Jurkat, Clone E6-1 (cell line): ENCODE measurements at places on chromosomes 7 and 10.

- DNase-seq: no peak
These were observed 321.3 kb downstream of the BICC1 start for GRCh38 chr10:58833771-58834561.

DNA sequence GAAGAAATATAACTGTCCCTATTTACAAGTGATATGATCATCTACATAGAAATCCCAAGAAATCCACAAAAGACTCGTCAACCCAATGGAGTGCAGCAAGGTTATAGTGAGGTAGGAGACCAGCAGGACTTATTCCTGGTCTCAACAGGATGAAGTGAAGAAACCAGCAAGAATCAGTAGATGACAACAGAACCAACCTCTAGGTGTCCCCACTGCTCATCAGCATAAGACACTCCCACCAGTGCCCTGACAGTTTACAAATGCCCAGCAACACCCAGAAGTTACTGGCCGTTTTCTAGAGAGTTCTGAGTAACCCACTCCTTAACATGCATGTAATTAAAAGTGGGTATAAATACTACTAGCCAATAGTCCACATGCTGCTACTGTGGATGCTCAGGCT lies 470.5 kb upstream of the LRRTM3 start:
- peak; percentile 18 for DNase-seq

GRCh38 chr7:107123392-107123791 lies 45.4 kb upstream of the HBP1 start:
- no peak for DNase-seq

DNA sequence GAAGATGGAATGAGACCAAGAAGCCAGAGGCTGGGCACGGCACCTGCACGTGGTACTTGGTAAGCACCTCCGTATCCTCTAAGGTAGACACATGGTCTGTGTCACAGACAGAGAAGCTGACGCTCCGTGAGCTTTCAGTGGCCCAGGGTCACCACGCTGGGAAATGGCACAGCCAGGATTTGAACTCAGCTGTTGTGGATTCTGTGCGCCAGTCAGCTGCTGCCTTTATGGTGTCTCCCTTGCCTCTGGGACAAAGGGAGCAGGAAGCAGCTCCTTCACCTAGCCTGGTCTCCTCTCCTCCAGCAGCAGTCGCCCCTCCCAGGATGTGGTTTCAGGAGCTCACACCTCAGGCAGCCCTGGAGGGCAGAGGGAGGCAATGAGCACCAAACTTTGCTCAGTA lies 110.8 kb downstream of the ARHGAP22 start:
- peak; percentile 53 for DNase-seq

DNA sequence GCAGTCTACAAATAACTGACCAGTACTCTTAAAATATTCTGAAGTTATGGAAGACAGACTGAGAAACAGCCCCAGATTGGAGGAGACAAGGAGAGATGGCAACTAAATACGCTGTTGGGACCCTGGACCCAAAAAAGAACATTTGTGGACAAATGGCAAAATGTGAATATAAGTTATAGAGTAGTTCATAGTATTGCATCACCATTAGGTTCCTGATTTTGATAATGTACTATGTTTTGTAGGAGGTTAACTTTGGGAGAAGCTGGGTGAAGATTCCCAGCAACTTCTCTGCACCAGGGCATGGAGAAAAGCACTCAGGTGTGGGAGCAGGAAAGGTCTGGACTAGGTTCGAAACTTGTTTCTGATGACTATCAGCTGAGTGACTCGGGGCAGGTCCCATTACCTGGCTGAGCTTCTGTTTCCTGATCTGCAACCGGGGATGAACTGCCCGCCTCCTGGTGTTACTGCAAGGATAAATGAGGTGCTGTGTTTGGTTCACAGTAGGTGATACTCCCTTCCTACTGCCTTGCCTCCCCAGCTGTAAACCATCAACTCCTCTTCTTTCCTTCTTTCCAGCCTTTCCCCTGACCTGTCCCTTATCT lies 48.2 kb downstream of the EEPD1 start:
- DNase-seq: no peak

- no peak for DNase-seq
These were observed 184.2 kb upstream of the RHOBTB1 start for GRCh38 chr10:61128196-61128595.

DNA sequence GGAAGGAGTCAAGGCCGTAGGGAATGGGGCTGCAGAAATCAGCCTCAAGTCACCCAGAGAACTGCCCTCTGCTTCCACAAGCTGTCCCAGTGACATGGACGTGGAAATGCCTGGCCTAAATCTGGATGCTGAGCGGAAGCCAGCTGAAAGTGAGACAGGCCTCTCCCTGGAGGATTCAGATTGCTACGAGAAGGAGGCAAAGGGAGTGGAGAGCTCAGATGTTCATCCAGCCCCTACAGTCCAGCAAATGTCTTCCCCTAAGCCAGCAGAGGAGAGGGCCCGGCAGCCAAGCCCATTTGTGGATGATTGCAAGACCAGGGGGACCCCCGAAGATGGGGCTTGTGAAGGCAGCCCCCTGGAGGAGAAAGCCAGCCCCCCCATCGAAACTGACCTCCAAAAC lies 50.2 kb upstream of the PDCD4 start:
- no peak for DNase-seq

DNA sequence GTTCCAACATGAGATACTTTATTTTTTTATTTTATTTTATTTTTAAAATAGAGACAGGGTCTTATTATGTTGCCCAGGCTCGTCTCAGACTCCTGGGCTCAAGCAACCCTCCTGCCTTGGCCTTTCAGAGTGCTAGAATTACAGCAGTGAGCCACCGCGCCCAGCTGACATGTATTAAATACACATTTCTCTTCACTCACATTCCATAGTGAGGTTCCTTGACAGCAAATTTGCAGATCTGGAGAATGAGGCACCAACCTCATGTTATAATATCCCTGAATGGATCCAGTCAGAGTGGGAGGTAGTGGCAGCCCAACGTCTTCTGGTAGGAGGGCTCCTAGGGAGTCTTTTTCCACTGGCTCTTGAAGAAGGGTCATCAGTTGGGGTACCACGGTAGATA lies 46.1 kb downstream of the OGDH start:
- no peak for DNase-seq

GRCh38 chr10:27349987-27350386 lies 109.4 kb upstream of the ACBD5 start:
- no peak for DNase-seq

DNA sequence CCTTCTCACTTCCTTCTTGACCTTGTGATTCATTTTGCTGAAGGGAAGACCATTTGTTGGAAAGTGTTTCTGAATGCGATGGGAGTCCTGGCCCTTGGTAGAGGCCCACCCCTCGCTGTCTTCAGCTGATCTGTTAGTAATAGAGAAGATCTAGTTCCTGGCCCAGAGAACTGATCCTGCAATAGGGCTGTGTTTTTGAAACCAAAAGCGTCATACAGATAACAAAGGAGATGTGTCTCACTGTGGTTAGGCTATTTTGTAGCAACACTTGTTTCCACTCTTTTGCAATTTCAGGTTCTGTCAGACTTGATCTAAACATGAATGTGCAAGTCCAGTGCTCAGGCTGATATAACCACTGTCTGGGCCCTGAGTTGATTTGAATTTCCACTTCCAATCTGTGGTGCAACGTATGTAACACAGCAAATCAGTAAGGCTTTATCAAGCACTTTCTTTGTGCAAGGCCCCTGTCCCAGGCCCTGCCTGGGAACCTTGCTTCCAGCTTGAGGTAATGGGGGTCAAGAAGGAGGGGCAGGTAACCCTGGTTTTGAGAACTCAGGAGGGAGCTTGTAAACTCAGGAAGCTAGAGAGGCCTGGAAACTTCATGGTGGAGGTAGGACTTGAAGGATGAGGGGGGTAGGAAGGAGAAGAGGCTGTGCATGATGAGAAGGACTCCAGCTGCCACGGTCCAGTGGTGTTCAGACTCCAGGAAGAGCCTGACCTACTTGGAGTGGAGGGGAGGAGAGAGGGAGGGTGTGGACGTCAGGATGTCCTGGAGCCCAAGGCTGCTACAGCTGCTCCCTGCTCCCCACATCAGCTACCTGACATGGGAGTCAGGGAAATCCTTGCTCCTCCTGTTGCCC lies 42.2 kb upstream of the SRGN start:
- DNase-seq: no peak

DNA sequence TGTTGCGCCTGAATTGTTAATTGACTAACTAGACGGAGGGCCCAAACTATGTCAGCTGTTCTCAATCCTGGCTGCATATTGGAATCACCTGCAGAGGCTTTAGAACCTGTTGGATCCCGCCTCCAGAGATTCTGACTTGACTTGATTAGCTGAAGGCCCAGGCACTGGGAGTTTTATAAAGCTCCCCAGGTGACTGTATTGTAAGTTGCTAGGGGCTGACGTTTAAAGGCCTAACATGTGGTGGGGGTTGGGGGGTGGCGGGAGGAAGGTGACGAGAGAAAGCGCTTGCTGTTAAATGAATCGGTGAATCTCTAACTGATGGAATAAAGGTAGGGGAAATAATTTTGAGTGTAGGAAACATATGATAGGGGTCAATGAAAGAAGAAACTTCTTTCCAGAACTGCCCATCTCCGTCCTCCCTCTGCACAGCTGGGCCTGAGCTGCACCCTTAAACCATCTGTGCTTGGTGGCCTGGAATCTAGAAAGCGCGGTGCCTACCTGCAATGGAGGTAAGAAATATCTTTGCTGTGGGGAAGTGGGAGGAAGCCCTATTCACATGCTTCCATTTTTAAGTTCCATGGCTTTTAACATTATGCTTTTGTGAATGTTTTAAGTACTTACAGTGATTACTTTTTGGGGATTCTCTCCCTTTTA lies 225.0 kb upstream of the FAM3C start:
- DNase-seq: no peak

DNA sequence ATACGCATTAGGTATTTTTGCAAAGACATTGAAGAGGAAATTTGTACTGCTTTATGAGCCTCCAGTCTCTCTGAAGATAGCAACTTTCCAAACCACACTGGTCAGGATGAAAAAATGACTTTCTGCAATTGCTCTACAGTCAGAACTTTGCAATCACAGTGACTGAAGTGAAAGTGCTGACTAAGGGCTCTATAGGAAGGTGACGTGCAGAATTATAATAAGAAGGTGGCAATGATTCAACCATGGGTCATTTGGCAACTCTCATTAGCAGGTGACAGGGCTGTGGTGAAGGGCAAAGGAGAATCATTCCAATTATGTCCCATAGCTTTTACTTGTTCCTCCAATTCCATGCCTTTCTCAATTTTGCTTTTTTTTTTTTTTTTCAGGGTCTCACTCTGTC lies 311.0 kb downstream of the ANKRD30A start:
- DNase-seq: no peak

DNA sequence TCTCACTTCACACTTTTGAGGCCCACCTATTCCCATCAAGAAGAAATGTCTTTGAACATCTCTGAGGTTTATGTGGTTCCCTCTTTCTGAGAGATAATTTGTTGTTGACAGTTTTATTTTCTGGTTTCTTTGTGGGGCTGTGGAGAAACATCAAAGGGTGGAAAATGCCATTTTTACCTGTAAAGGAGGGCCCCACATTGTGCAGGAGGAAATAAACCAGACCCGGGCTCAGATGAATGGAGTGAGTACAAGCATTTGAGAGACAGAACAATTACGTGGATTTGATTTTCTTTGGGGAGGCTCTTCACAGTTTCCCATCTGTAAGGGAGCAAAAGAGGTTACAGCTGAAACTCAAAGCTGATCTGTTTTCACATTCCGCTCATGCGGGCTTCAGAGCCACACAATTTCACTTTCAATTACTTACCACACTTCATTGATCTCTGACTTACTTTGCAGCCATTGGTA lies 29.8 kb downstream of the ITPRIP start:
- peak; percentile 94 for DNase-seq

DNA sequence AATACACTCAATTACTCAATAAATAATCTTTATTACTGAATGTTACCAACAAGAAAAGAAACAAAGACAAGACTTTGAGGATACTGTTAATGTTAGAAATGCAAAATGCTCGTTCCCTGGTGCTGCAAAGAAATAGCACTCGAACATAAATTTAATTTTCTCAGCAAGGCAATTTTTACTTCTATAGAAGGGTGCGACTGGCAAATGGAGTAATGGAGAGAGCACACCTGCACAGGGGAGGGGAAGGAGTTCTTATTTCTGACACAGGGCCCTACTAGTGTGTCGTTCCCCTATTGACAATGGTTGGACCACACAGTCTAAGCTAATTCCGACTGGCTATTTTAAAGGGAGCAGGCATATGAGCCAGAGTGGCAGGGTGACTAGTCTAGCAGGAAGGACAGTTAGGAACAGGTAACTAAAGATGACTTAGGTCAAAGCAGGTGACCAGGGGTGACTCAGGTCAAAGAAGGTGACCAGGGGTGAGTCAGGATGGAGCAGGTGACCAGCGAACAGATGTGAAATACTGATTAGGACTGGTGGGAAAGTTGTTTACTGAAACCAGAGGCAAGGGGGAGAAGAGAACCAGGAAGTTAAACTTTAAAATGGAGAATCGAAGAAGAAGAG lies 119.1 kb downstream of the RNF32 start:
- no peak for DNase-seq

DNA sequence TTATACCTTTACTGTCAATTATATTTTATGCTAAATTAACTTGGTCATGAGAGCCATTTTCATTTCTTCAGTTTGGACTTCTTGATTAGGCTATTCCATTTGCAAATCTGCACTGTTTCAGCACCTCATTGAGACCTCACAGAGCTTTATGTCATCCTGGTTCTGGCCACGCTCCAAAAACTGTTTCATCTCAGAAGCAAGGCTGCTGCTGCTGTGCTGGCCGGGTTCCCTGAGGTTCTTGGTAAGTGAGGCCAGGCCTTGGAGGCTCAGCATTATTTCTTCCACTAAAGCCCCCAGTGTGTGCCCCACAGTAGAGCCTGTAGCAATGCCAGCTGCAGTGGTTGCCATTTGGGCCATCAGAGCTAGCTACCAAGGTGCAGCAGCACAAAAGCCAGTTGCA lies 7.8 kb upstream of the ZNF485 start:
- DNase-seq: no peak

DNA sequence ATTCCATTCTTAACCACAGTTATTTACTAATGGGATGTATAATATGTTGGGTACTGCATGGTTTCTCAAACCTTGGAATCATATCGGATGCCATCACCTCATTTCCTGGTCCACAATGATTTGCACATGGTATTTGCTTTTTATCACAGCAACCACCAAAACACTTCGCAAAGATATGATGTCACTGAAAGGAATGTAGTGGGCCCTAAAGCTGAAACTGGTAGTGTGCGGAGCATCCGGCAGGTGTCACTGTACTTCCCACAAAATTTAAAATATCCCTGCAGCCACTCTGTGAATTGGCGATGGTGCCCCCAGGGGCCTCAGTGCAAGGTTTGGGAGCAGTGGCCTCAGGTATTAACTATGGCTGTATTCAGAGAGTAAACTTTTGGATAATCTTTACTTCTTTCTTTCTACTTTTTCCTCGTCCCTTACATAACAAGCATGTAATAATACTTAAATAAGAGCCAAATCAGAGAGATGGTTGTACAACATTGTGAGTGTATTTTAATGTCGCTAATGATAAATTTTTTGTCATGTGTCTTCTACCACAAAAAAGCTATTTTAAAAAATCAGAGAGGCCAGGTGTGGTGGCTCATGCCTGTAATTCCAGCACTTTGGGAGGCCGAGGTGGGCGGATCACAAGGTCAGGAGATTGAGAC lies 66.2 kb downstream of the FAM241B start:
- peak; percentile 28 for DNase-seq
